Type B pancreatic cell (in vitro differentiated cells): ENCODE measurements at places on chromosomes 3 and 15. TPM values are rescaled to one million over a fixed set of nuclear protein-coding genes. Genes with fewer than 3 reads are reported as not detected.
A peak's percentile ranks its signal among the peaks of the same experiment; 100 is the strongest.

DNA sequence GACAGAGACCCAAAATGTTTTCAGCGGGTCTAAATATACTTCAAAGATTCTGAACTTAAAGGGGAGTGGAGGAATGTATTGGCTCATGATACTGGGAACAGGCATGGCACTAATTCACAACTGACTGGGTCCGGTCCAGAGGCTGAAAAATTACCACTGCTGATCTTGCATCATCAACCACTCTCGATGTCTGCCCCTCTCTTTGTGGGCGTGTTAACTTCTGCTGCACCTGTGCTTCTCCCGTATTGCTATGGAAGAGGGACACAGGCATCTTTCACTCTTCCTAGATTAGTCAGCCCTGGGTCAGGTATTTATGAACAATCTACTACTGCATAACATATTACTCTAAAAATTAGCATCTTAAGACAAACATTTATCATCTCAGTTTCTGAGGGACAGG, 33.2 kb downstream of the HHLA2 start:
- H3K27ac ChIP-seq = no peak overlapping the region
- H3K4me3 ChIP-seq = no peak overlapping the region
- no peaks in the 10 kb centered on the region for H3K27me3 ChIP-seq
- H3K36me3 ChIP-seq = no peaks in the 10 kb centered on the region
- DNase-seq = no peak

CALML4 gene
- 8.9 and 9.4 TPM in 2 replicates for total RNA-seq

DNA sequence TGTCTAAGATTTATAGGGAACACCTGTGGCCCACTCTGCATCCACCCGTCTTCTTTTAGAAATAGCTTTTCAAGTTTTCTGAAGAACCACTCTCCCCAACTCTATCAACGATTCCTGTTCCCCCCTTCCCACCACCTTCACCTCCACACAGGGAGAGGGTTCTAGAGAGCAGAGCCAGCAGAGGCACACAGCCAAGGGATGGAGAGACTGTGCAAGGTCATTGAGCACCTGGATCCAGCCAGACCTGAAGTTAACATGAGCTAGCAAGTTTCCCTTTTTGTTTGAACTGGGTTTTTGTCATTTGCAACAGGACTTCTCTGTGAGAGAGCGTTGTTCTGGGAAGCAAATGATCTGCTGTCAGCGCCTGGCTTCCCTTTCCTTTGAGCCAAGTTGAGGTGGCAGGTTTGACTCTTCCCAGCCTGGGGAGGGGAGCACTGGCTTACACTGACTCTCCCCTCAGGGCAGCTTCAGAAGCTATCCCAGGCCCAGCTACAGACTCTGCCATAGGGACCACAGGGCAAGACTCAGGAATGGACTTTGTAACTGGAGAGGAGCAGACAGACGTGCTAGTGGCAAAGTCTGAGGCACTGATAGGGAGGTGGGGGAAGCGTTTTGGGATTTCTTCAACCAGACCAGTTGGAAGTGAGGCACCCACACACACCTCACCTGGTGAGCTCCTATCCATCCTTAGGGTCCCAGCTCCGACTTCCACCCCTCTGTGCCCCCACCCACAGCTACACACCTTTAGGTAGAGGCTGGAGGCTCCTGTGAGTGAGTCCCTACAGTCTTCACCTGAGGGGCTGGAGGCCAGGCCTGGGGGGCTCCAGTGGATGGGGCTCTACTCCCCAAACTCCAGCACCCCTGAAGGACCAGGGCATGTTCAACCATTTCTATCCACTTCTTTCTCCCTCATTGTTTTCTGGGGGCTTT, 19.4 kb upstream of the PLXNA1 start:
- peaks cover 3% of the 10 kb centered on the region for H3K27me3 ChIP-seq
- peaks cover 4% of the 10 kb centered on the region for H3K36me3 ChIP-seq
- peak overlapping the region; percentile 16 for H3K27ac ChIP-seq
- H3K4me1 ChIP-seq = peaks cover 28% of the 10 kb centered on the region

RHCG gene
- total RNA-seq = 13.4 and 22.4 TPM in 2 replicates

DNA sequence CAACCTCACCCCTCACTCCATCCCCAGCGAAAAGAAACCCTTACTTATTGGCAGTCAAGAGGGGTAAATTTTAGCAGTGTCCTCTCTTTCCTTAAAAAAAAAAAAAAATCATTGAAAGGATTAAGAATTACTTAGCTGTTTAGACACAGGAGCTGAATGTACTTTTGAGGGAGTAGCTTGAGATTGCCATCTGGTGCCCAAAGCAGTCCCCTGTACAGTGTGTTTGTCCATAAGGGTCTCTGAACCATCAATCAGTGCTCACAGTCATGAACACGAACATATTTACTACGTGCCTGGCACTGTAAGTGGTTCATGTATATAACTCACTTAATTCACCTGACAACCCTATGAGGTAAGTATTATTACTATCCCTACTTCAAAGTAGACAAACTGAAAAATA, 463.5 kb downstream of the RAP2B start:
- H3K27me3 ChIP-seq = no peaks in the 10 kb centered on the region
- no peaks in the 10 kb centered on the region for H3K36me3 ChIP-seq
- no peaks in the 10 kb centered on the region for H3K4me1 ChIP-seq
- no peak for DNase-seq
- no peak overlapping the region for H3K4me3 ChIP-seq
